ENCODE measurements at places on chromosomes 16 and 17. TPM values are rescaled to one million over a fixed set of nuclear protein-coding genes. Genes with fewer than 3 reads are reported as not detected.

GRCh38 chr16:53773150-53773846, 69.3 kb downstream of the FTO start:
- DNase-seq = no peak

- no peak for DNase-seq
These were observed 20.7 kb upstream of the CCDC92B start for GRCh38 chr17:2770129-2770528.

DNA sequence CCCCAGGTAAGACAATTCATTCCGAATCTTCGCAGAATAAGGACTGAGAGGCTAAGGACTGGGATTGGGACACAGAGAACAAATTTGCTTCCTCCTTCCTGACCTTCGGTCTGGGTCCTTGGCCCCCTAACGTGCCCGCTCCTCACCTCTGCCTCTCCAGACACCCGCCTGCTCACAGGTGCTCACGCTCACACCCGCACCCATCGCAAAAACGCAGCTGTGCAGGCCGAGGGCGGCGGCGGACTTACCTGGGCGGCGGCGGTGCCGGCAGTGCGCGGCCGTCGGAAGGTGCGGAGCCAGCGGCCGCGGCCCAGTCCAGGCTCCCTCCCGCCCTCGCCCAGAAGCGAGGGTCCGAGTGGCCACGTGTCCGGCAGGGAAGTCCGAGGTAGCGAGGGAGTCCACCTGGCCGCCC, 7.1 kb upstream of the HOXB9 start:
- no peak for DNase-seq

The DPEP2NB gene
- not detected for total RNA-seq

- DNase-seq = no peak
These were observed 2.1 kb downstream of the MEFV start for GRCh38 chr16:3254309-3254708.

DNA sequence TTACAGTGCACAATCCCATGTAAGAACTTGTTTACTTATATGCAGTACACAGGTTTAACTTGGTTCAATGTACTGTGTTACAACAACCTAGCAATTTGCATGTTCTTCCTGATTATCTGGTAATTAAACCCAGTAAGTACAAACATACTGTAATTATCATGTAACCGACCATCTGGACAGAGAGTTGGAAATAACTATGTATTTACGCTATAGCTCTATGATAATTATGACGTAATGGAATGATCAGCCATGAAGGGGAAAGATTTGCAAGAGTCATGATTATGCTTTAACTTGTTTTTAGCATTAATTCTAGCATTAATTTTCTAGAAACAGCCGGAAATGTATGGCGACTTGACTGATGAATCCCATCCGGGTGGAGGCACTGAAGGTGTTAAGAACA, 74.8 kb upstream of the SALL1 start:
- DNase-seq = no peak

DNA sequence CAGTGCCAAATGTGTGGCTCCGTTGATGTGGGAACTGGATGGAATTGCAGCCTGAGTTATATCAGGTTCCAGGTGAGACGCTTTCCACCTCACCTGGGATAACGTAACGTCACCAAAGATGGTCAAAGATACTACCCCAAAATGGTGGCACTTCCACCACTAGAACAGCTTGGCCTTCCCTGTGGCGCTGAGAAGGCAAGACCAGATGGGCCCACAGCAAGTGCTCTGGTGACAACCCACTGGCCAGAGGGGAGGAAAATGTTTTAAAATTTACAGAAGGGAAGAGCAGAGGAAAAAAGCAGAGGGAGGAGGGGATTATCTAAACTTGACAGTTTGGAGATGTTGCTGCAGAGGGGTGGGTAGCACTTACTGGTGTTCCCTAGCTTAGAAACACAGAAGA, 7.5 kb upstream of the ITGA2B start:
- DNase-seq = no peak

- no peak for DNase-seq
These were observed 216.0 kb downstream of the SEC14L1 start for GRCh38 chr17:77356690-77357201.

DNA sequence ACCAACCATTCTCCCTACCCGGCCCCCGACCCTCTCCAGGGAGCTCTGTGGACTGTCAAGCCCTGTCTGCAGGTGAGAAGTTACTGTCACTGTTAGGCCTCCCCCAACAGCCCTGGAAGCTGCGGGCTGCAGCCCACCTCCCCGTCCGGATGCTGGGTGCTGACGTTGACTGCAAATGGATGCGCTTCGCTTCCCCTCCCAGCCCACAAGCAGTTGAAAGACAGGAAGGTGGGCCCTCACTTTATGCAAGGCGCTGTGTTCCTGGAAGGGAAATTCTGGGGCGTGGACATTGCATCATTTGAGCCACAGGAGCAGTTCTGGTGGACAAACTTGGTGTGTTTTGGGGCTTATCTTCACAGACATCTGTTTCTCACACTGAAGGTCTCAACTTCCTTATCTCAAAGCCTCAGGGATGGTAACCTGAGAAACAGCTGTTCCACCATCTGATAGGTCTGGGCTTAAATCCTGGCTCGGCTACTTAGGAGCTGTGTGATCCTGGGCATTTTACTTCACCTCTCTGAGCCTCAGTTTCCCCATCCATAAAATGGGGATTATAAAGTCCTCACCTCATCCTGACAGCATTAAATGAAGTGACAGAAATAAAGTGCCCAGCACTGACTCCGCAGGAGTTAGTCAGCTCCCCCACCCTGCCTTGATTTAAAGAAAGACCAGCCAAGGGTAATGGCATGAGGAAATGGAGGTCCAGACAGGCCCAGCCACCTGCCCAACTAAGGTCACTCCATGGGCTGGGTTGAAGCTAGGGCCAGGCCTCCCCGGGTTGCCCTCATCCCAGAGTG, 4.6 kb upstream of the DRC7 start:
- DNase-seq = no peak

GRCh38 chr17:33019161-33019890, 27.7 kb downstream of the SPACA3 start:
- DNase-seq = no peak

DNA sequence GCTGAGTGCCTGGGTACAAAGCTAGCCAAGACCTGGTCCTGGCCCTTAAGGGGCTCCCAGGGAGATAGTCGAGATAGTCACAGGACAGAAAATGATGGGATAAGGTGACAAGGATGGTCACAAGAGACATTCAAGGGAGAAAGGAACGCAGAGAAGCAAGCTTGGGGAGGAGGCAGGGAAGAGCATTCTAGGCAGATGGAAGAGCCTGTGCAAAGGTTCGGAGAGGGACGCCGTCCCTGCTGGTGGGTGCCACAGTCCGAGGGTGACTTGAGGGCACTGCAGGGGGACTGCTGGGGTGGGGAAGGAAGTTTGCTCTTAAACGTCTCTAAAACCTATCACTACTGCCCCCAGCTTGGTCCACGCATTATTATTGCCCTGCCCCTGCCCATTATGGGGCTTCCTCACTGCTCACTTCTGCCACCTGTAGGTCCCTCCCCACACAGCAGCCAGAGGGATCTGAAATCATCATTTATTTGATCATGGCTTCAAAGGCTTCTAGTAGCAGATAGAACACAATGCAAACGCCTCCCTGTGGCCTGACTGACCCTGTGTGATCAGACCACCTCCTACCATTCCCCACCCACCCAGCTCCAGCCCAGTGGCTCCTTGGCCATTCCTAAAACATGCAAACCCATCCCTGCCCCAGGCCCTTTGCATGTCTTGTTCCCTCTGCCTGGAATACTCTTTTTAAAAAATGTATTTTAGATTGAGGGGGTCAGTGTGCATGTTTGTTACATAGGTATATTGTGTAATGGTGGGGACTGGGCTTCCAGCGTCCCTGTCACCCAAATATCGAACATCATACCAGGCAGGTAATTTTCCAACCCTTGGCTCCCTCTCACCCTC, 60.3 kb downstream of the RMI2 start:
- DNase-seq = no peak

GRCh38 chr16:9318764-9319163, 227.3 kb downstream of the HAPSTR1 start:
- DNase-seq = no peak

GRCh38 chr17:81517339-81518112, 4.9 kb upstream of the ACTG1 start:
- peak; percentile 52 for DNase-seq

GRCh38 chr17:73896966-73897365, 252.7 kb upstream of the SDK2 start:
- DNase-seq = no peak

The COPZ2 gene
- 22.9 TPM for total RNA-seq

The CCL17 gene
- total RNA-seq = 2.8 TPM

DNA sequence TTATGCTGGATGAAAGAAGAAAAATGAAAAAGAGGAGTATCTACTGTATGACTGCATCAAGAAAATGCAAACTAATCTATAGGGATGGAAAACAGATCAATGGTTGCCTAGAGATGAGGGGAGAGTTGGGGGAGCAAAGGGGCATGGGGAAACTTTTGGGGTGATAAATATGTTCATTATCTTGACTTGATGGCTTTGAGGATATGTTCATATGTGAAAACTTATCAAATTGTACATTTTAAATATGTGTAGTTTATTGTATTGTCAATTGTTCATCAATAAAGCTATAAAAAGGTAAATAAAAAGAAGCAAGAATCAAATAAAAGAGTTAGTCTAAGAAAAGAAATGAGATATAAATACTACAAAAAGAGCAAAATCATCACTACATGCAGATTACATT, 19.7 kb upstream of the SRCIN1 start:
- no peak for DNase-seq

The KCNG4 gene
- total RNA-seq = not detected

DNA sequence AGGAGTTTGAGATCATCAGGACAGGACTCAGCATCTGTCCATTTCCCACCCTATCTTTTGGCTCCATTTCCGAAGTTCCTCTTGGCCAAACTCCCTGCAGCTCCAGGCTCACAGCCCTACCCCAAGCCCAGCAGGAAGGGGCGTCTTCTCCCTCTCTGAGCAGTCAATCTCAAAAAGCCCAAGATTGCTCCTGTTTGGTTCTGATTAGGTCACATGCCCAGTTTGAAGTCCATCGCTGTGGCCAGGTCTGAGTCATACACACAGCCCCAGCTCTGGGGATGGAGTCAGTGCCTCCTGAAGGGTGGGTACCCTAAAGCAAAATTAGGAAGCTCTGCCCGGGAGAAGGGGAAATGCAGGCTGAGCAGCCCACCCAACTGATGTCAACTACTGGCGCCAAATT, 23.9 kb downstream of the SNX20 start:
- no peak for DNase-seq

The DNAAF8 gene
- 3.4 TPM for total RNA-seq

DNA sequence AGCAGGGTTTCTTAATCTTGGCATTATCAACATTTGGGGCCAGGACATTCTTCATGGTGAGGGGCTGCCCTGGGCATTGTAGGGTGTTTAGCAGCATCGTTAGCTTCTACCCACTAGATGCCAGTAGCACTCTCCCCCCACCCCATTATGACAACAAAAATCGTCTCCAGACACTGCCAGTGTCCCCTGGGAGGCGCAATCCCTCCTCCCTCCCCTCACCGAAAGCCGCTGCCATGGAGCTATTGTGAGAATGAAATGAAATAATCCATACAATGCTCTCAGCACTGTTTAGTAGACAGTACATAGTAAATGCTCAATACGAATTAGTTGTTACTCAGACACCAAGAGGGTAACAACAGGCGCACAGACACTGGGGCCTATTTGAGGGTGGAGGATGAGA, 502.9 kb downstream of the NPIPA7 start:
- DNase-seq = no peak

- DNase-seq = no peak
These were observed 5.1 kb downstream of the CYB5D1 start for GRCh38 chr17:7862692-7863437.

The ZNF385C gene
- total RNA-seq = 1.2 TPM

DNA sequence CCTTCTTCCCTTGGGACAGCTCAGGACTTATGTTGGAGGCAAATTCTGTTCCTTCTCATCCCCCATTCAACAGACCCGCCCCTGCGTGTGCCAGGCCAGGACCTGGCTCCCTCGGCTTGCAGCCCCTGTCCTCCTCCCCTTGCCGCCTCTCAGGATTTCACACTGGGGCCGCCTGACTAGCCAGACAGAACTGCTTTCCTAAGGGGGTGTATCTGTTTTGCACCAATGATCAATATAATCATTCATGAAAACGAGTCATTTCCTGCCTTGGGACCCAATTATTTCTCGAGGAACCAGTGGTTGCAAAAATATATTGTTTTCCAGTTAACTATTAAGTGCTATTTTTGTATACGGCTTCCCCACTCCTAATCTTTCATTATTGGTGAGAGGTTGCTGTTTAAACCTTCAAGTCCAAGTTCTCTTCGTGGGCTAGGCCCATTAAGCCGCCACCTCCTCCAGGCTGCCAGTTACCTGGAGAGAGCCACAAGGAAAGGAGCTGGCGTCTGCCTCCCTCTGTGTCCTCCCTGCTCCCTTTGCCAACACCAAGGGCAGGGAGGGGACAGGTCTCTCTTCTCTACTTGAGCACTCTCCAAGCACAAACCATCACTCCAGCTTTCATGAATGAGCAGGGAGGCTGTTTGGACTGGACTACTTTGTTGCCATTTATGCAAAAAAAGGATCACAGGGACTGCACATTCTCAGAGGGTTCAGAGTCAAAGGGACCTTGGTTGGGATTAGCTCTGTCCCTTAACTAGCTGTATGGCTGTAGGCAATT, 8.9 kb downstream of the DCAKD start:
- no peak for DNase-seq

DNA sequence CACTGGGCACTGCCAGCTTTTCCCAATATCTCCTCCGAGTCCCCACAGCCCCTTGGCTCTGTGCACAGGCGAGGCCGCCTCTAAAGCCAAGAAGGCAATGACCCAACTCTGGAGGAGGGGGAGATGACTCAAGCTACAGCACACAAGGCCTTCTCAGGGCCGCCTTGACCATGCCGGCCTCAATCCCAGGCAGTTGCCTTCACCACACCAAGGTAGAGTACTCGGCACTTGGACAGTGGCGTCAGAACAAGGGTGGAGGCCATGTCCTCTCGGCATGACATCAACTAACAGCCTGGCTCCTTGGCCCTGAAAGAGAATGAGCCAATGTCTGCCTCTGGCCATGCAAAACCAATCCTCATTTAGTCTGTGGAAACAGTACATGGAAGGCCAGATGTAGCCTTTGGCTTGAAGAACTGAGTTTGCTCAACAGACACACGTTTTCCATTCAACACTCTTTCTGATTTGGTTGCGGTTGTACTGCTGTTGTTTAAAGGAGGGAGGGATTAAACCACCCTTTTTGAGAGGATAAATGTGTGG, 139.6 kb downstream of the XYLT1 start:
- DNase-seq = no peak

DNA sequence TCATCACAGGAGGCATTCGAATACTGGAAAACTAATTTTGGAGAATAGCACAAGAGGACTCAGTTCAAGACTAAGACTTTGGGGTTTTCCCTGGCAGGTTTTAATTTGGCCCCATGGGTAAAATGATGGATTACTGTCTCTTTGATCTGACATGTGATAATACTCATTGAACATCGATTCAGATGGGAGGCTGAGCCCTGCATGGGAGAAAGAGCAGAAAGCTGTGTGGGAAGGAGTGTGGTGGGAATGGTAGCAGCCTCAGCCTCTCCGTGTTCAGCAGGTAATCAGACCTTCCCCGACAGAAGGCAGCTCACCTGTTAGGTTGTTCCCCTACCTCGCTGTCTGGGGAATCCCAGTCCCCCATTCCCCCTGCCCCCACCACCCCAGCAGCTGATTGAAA, 124.7 kb upstream of the TNRC6C start:
- no peak for DNase-seq
